Gastrocnemius medialis (tissue), 4 donors: ENCODE measurements at places on chromosomes 3 and 15.

DNA sequence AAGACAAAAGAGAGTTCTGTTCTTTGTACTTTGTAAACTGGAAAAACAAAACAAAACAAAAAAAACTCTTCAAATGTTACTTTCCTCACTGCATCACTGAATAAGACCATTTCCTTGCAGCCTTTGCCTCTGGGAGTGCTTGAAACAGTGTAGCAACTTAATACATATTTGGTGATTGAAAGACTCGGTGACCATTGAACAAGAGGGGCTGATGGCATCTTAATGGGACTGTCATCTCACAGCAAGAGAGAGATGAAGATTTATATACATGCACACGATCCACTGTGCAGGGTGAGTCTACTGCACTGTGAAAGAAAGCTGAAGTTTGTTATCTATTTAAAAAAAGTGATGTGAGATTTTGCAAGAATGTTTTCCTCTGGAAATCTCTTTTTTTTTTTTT lies 111.9 kb upstream of the KLHL25 start:
- no peak for DNase-seq

DNA sequence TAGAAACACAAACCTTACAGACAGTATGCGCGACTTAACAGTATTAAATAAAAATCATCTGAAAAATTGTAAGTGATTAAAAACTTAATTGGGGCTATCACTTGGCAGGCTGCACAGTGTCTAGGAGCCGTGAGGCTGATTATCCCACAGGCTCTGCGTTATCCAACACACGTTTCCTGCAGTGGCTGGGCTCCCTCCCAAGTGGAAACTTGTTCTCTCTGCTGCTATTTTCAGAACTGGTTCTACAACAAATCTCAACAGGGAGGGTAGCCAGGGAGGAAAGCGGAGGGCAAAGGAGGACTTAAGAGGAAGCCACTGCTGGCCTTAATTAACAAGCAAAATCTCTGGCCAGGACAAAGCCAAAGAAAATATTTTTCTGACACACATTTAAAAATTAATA lies 555.2 kb downstream of the MAGI1 start:
- peak; percentile 53 for DNase-seq

- DNase-seq, result no peak
Observed at GRCh38 chr15:75156326-75157215, 45.1 kb upstream of the C15orf39 start.

- no peak for DNase-seq
Observed at GRCh38 chr3:72646263-72646662, 202.0 kb downstream of the SHQ1 start.

DNA sequence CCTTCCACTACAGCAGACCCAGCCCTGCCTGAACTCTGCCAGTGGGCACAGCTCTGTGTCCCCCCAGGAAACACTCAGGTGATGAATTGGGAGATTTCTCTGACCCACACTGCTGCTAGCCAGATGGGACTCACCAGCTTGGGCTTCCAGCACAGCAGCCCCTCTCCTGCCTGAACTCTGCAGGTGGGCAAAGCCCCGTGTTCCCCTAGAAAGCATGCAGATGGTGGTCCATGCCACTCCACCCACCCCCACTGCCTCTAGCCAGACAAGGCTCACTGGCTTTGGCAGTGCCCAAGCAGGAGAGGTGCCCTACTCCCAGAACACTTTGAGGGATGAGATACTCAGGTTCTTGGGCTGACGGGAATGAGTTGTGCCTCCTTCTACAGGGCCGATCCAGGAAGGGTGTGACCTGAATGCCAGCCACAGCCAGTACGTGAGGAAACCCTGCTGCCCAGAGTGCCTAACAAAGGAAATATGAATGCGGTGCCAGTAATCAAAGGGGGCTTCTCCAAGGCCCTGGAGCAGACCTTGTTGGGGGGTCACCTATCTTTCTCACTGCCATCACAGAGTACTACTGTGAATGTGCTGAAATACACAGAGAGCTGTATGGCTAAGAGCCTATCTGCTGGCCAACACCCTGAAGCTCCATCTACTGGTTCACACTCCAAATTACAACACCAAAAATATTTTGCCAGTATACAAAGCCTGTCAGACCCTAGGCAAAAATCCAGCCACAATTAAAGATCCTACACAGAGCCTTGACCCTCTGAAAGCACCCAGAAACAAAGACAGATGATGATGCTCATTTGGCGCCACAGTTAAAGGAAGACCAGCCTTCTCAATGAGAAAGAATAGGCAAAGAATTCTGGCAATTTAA lies 61.9 kb downstream of the BTLA start:
- DNase-seq, result no peak

DNA sequence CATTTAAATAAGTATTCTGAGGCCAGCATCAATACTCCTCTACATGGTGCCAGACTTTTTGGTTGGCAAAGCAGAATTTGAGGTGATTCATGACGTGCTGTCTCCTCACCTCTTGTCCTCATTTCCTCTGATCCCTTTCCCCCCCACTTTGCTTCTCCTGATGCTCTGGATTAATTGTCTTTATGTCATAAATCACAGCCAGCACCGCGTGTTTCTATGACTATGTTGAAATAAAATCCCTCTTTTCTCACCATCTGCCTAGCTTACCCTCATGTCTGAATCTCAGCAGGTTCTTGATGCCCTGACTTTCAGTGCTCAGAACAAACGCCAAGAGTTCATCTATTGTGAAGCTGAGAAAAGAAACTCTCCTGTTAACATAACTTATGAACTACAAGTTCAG lies 19.7 kb upstream of the PTPRG start:
- DNase-seq, result no peak

- no peak for DNase-seq
Observed at GRCh38 chr15:52287114-52287513, 8.5 kb downstream of the MYO5C start.

GRCh38 chr3:156867920-156868319 lies 41.8 kb downstream of the LEKR1 start:
- no peak for DNase-seq

- no peak for DNase-seq
Observed at GRCh38 chr3:53075743-53076140, 29.9 kb upstream of the SFMBT1 start.

- no peak for DNase-seq
Observed at GRCh38 chr3:31968369-31968926, 12.6 kb downstream of the OSBPL10 start.

DNA sequence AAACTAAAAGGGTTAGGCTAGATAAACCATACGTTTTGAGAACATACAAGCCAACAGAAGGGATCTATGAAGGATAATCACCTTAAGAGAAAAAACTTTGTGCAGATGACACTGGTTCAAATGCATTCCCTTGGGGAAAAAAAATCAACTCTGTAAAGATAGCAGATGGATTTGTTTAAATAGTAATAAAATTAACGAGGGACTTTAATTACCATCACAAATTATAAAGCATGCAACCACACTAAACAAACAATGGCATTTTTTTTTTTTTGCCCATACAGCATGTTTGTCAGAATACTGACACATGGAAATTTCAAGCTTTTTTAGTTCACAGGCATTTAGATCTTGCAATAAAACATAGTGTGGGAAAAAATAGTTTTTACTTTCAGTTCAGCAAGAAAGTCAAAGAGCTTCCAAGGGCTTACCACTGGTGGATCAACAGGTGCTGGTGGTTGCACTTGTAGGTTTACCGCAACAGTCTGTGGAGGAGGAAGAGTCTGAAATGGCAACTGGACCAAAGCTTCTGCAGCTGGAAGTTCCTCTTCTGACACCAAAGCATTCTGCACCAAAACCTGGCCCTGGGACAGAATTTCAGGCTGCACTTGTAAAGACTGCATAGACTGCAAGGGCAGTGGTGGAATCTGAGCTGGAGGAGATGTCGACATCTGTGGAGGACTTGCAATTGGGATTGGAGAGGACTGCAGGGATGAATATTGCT lies 53.1 kb downstream of the PHC3 start:
- no peak for DNase-seq

DNA sequence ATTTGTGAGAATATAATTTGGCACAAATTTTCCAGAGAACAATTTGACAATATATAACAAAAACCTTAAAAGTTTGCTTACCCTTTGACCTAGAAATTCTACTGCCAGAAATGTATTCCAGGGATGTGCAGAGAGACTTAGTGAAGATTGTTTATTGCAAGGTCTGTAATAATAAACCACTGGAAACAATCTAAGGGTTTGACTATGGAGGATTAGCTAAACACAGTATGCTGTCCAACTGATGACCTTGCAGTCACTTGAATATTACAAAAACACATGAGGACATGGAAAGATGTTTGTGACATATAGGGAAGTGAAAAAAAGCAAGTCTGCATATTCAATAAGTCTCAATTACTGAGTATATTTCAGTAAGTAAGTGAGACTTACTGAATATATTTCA lies 48.1 kb upstream of the CDV3 start:
- DNase-seq, result no peak

DNA sequence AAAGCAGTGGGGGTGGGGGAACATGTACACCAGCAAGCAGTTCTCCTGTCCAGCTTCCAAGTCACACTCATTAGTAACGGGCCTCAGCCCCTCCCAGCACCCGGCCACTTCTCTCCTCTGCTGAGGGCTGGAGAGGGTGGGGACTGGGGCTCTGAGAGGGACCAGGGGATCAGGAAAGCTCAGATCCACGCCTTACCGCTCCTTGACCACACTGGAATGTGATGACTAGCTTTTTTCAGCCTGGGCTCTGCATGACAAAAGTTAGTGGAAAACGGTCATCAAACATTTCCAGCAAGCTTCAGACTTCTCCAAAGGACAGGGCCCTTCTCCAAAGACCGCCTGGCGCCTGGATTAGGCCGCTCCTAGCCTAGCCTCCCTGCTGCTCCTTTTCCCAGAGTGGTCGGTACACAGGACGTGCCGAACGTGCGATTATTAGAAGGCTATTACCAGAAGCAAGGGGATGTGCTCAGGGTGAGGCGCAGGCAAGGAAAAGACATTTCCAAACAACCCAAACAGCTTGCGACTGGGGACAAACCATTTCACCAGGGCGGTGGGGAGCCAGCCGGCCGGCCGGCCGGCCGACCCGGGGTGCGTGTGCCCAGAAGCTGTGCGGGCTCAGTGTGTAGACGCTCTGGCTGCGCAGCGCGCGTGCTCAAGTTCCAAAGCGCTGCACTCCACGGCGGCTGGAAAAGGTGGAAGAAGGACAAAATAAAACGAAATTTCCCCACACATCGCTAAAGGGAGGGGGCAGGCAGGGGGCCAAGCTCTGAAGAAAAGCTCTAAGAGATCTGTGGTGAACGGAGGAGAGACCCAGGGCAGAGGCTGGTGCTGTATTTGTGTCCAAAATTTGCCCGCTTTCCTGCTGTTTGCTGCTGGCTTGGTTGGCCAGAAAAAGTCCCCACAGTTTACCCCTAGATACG lies 51.0 kb upstream of the SSR3 start:
- peak; percentile 23 for DNase-seq

DNA sequence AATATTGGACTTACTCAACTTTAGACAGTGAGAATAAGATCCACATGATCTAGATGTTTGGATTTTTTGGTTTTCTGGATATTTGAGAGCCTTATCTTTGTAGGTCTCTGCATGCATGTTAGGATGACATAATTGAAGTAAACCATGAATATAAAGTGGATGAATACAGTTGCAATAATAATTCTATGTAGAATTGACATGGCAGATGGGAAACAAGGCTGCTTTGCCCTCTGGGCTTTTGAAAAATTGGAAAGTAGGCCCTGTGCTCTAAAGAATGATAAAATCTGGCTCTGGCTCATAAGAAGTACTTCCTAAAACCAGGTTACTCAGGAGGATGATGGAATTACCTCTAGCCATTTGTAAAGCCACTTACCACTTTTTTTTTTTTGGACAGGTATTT lies 86.9 kb downstream of the ZNF609 start:
- no peak for DNase-seq

- DNase-seq, result no peak
Observed at GRCh38 chr3:141346839-141347238, 21.5 kb upstream of the ZBTB38 start.

DNA sequence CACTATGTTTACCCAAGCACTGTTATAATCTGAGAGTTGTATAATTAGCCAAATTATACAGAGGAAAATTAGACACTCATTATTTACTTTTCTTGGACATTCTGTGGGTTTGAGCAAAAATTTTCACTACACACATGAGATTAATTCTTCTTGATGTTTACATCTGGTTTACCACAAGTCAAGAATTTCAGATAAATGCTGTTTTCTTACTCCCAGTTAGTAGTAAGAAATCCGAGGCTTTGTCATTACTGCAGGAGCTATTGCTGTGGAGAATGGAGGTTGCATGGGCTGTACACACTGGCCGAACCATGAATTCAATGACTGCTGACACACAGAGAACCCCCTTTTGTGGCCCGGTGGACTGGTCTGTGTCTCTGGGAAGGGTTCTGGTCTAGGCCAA lies 207.7 kb upstream of the CFAP20DC start:
- DNase-seq, result no peak

DNA sequence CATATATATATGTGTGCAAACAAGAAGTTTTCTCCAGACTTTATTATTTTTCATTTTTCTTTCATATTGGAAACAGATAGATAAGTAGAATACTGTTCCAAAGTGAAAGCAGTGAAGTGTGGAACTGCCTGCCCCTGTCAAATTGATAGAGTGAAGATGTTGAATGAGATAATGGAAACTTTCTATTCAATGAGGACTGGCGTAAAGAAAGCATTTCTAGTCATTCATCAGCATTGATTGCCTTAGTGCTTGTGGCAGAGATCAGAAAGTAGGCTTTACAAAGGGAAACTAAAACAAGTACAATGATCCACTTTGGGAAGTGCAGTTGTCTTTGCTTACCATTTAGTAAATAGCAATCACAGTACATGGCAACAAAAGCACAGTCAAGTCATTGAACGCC lies 300.0 kb downstream of the CADM2 start:
- DNase-seq, result no peak

GRCh38 chr15:74788042-74788682 lies 6.3 kb downstream of the CSK start:
- DNase-seq, result no peak

DNA sequence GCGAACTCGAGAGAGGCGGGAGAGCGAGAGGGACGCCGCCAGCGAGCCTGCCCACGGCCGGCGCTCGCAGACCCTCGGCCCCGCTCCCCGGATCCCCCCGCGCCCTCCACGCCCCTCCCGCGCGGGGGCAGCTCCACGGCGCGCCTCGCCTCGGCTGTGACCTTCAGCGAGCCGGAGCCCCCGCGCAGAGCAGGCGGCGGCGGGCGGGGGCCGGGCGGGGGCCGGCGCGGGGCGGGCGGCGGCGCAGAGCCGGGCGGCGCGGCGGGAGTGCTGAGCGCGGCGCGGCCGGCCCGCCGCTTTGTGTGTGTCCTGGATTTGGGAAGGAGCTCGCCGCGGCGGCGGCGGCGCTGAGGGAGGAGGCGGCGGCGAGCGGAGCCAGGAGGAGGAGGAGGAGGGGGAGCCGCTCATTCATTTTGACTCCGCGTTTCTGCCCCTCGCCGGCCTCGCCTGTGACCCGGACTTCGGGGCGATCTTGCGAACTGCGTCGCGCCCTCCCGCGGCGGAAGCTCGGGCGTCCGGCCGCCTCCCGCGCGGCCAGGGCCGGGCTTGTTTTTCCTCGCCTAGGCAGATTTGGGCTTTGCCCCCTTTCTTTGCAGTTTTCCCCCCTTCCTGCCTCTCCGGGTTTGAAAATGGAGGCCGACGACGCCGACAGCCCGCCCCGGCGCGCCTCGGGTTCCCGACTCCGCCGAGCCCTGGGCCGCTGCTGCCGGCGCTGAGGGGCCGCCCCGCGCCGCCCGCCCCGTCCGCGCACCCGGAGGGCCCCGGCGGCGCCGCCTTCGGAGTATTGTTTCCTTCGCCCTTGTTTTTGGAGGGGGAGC lies 524 bp downstream of the IGF1R start:
- DNase-seq, result peak; percentile 27

GRCh38 chr15:55220606-55221005 lies 23.9 kb upstream of the RSL24D1 start:
- DNase-seq, result no peak
